ENCODE measurements at places on chromosomes 5 and 9.

- DNase-seq, result no peak
Observed at GRCh38 chr9:117919538-117919937, 215.3 kb downstream of the TLR4 start.

DNA sequence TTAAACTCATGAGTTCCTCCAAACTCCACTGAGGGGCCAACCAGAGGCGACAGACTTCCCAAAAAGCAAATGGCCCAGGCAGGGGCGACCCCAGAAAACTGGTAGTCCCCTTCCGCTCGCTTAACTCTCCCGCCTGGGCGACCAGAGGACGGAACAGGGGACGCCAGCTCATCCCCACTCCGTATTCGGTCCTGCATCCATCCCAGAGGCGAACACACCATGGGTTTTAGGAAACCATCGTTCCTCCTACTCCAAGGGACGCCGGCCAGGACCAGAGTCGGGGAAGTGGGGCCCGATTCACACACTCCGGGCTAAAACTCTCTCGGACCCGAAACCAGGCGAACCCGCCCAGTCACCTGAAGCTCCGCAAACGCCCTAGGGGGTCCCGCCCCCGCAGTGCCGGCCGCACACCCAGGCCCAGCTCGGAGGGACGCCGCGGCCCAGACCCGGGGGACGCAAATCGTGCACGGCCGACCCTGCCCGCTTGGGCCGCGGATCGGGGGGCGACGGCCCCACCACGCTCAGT lies 478 bp downstream of the TEX10 start:
- DNase-seq, result peak; percentile 76

- DNase-seq, result no peak
Observed at GRCh38 chr5:19044311-19044710, 943.7 kb downstream of the CDH18 start.

GRCh38 chr9:120841930-120842684 lies 615 bp downstream of the PSMD5 start:
- no peak for DNase-seq

- no peak for DNase-seq
Observed at GRCh38 chr5:56080375-56081052, 85.8 kb upstream of the IL6ST start.

GRCh38 chr5:34547300-34548085 lies 108.6 kb upstream of the RAI14 start:
- DNase-seq, result no peak

DNA sequence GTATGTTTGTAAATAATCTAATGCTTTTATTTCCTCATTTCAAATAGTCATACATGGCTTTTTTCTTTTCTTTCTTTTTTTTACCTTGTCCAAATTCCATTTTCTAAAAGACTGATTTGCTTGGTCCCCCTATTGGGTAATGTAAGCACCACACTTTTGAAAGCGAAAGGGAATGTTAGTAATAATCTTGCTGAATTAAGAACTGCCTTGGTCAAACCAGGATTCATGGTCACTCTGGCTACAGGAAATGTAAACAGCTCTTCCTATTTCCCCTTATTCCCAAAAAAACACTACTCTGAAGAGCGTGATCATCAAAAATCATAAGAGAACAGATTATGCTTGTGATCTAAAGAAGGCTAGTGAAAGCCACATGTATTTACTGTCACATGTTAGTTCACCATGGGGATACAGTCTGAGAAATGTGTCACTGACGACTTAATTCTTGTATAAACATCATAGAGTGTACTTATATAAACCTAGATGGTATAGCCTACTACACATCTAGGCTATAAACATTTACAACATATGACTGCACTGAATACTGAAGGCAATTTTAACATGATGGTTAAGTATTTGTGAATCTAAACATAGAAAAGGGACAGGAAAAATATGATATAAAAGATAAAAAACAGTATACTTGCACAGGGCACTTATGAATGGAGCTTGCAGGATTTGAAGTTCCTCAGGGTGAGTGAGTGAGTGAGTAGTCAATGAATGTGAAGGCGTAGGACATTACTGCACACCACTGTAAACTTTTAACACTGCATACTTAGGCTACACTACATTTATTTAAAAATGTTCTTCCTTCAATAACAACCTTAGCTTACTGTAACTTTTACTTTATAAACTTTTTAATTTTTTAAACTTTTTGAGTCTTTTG lies 75.3 kb downstream of the HMGCR start:
- DNase-seq, result no peak

DNA sequence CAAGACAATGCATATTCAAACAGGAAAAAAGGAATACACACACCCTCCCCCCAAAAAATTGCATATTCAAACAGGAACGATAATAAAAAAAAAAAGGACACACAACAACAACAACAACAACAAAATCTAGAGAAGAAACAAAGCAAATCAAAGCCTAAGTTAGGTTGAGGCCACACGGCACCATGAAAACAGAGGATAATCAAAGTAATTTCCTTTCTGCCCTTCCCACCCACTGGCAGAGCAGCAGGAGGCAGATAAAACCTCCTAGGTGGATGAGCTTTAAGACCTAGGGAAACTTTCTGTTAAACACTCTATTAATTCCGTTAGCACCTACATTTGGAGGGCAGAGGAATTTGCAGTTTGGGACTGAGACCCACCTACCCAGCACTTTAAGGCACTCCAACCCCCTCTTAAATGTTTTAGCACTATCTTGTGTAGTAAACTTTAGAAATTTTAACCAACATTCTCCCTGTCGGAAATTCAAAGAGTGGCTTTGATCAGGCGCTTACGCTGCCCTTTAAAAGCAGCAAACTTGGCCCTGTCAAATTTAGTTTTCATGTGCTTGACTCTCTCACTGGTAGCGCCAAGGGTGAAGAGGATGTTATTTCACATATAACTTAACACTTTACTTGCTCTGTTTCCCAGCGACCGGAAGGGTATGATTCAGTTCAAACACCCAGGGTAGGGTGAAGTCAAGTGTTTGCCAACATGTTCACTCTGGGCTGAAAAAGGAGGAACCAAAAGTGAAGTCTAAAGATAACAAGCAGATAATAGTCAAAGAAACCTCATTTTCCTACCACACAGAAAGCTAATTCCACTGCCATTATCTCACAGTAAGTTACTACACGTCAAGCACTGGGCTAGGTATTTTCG lies 9.2 kb downstream of the ENC1 start:
- DNase-seq, result no peak

DNA sequence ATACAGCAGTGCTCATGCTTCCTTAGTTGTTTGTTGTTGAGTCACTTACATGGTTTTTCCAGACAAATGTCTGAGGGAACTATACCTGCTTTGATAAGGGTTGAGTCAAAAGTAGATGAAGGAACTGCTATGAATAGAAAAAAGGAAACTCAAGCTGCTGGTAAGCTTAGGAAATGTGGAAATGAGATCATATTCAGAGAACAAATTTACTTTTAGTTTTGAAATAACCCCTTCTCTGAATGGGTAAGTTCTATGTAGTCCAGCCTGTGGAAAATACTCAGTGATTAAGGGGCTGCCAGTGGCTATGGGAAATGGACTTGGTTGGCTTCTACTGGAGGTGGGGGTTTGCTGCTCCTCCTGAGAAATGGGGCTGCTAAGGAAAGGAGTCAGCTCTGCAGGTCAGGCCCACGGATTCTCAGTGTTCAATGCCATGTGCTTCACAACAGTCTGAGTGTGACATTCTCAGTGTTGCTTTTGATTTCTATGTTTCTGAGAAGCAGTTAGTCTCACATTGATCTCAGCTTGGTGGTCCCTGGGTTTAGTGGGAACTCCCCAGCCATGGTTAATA lies 47.7 kb upstream of the GLRX start:
- DNase-seq, result no peak

DNA sequence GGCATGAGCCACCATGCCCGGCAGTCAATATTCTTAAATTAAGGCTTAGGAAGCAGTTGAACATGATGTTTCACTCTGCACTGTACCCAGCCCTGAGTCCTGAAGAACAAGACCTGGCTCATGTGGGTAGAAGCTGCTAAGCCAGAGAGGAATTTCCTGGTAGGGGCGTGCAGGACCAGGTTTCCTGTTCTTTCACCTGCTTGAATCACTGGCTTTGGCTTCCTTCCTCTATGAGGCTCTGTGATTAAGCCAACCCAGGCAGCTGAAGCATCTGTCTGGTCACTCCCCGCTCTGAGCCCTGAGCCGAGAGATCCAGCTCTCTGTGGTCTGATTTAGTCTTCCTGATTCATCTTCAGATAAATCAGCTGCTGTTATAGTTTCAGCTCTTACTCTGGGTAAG lies 29.1 kb downstream of the CFAP77 start:
- DNase-seq, result no peak

DNA sequence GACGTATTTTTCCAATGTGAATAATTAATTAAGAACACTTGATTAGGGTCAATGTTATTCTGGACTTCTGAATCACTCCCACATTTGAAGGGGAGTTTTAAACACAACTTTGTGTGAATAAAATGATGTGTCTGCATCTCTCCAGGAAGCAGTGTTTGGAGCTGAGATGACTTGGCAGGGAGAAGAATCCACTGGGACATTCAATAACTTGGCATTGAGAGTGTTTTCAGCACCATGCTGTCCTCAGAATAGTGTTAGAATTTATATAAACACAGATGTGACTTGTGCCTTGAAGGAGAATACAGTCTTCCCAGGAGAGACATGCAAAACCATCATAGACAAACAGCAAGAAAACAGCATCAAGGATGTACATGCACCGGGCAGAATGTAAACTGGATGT lies 32.7 kb upstream of the KCNMB1 start:
- DNase-seq, result no peak

- DNase-seq, result no peak
Observed at GRCh38 chr9:31321256-31321655, 1063.2 kb upstream of the ACO1 start.

- DNase-seq, result no peak
Observed at GRCh38 chr9:110029956-110030480, 177.9 kb downstream of the C9orf152 start.

DNA sequence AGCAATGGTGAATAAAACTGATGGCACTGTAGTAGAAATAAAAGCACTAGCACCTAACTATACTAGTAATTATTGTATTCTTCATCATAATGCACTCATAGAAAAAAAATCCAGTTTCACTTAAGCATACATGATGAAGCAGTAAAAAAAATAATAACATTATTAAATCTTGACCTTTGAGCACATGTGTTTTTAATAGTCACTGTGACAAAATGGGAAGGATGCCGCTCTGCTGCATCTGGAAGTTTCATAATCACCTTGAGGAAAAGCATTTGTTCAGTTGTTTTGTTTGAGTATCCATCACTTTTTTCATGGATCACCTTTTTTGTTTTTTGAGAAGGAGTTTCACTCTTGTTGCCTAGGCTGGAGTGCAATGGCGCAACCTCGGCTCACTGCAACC lies 13.2 kb downstream of the OR2K2 start:
- no peak for DNase-seq

- DNase-seq, result no peak
Observed at GRCh38 chr9:124254261-124254682, 3.5 kb upstream of the NEK6 start.

DNA sequence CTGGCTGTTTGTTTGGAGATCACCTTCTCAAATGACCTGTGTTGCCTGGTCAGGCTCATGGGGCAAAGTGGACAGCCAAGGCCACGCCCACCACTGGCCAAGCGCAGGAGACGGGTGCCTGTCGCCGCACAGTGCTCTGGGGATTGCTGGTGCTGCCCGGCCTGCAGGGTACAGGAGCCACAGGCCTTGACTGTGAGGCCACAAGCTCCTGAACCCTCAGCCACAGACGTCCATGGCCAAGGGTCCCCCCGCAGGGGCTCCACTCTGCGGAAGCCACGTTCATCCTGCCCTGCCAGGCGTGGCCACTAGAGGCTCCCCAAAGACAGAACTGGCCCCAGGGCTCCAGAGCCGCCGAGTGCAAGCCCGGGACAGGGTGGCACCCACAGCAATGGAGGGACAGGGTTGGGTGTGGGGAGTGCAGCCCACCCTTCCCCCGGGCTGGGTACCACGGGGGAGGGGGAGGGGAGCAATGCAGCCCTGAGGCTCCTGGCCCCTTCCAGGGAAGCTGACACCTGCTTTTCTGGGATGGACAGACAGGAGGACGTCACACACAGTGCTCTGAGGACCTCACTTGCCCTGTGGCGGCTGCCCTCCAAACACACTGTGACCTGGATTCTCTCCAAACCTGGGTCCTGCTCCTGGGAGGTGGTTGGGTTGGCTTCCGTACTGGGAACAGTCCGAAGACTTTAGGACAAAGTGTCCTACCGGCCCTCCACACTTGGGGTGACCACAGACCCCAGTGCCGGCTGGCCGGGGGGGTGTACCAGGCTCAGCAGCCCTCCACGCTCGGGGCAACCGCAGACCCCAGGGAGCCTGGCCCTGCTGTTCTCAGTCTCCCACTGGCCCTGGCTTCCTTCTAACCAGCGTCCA lies 21.5 kb downstream of the TPPP start:
- peak; percentile 87 for DNase-seq

DNA sequence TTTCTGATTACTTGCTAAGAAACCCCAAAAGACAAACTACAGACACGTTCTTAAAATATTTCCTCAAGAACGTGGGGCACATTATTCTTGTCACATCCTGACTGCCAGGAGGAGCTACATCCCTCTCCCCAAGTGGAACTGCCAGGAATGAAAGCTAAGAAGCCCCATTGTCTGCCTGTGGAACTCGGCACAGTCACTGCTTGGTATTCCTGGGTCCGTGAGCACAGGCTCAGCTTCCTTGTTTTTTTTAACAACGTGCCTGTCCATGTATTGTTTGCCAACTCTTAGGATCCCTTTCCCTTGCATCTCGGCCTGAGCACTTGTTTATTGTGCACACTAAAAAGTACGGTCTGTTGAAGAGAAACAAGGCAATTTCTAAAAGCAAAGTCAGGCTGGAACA lies 47.0 kb upstream of the SELENOP start:
- DNase-seq, result no peak

DNA sequence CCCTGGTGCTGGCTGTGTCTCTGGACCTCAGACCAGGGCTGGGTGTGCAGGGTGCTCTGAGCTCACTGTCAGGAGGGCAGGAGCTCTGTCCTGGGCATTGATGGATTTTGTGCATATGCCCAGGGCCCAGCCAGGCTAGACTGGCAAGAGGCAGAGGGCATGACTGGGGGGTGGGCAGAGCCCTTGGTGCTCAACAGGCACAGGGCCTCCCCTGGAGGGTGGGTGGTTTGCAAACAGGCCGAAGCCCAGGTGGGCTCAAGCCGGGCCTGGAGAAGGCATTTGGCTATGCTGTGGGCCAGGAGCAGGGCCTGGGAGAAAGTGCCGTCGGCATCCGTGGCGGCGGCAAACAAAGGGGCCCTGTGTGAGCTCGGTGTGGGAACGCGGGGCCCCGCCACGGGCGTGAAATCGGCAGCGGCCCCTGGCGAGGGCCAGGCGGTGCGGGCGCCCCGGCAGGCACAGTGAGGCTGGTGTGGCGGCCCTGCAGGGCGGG lies 1.9 kb upstream of the NRARP start:
- DNase-seq, result no peak

DNA sequence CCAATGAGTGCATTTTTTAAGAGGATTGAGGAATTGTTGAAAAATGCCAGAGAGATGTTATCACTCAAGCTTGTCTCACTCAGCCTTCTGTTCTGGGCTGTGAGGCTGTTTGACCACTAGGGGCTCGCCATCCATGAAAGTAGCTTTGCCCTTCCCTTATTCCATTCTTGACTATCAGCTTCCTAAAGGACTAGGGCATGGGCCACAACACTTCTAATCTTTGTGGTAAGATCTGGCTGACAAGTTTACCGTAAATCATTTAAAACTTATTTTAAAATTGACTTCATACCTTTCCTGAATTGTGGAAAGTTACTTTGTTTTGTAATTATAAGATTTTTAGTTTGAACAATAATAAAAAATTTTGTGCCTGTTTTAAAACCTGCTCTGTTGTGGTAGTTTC lies 49.5 kb downstream of the TJP2 start:
- peak; percentile 94 for DNase-seq

Data from islet precursor cell (in vitro differentiated cells).